COR-L47 (cell line): ENCODE measurements at places on chromosomes 12 and 14.

DNA sequence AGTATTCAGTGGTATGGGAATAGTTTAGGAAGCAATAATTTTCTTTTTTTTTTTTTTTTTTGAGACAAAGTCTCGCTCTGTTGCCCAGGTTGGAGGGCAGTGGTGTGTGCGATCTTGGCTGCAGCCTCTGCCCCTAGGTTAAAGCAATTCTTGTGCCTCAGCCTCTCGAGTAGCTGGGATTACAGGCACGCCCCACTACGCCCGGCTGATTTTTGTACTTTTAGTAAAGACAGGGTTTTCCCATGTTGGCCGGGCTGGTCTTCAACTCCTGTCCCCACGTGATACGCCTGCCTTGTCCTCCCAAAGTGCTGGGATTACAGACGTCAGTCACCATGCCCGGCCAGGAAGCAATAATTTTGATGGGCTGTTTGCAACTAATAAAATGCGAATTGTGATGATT, 62.1 kb downstream of the ATG14 start:
- DNase-seq: no peak

DNA sequence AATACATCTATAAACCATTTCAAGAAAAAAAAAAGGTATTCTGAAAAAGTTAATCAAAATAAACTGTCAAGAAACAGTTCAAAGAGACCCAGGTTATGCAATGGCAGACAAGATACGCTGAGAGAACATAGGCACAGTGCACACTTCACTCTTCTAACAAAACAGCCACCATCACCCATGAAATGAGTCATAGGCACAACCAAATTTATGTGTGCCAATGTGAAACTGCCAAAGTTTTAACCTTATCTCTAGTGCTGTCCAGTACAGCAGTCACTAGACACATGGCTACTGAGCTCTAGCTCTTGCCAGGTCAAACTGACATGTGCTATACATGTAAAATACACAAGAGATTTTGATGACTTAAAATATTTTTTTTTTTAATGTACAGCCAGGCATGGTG, 1.4 kb downstream of the CEP128 start:
- no peak for DNase-seq

DNA sequence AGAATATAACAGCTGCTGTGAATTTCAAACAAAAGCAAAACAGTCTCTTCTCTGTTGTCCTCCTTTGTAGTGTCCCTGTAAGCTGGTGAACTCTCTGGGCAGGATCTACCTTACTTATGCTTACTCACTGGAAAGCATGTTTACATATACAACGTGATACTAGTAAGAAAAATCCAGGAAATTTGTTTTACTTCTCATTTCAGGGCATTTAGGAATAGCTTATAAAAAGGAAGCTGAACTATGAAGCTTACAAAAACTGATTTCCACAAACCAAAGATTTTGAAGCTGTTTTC, 311.0 kb downstream of the NOVA1 start:
- no peak for DNase-seq

GRCh38 chr12:113174461-113175384, 10.6 kb downstream of the DDX54 start:
- DNase-seq: peak; percentile 15

DNA sequence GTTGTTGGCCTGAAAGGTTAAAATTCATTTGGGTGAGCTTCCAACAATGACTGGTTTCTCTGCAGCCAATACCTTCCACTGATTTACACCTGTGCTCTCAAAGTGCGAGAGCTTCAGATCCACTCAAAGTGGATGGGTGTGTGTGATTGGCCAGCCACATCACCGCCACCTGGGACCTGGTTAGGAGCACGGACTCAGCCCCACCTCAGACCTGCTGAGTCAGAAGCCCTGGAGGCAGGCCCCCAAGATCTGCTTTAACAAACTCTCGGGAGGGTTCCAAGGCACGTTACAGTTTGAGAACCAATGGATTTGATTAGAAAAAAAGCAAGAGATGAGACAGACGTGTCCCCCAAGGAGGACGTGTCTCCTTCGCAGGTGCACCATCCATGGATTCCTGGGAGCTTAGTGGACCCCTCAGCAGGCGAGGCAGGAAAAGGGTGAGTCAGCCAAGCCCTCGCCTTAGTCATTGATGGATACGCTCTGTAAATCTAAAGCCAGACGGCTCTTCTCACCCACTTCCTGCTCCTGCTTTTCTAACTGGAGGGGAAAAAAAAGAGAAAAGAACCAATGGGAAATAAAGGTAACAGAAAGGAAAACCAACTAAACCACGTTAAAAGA, 24.5 kb downstream of the FZD10 start:
- DNase-seq: no peak

GRCh38 chr12:57240926-57241401, 10.0 kb downstream of the STAC3 start:
- DNase-seq: peak; percentile 30

- no peak for DNase-seq
These were observed 80.6 kb upstream of the TMEM233 start for GRCh38 chr12:119512772-119513497.

DNA sequence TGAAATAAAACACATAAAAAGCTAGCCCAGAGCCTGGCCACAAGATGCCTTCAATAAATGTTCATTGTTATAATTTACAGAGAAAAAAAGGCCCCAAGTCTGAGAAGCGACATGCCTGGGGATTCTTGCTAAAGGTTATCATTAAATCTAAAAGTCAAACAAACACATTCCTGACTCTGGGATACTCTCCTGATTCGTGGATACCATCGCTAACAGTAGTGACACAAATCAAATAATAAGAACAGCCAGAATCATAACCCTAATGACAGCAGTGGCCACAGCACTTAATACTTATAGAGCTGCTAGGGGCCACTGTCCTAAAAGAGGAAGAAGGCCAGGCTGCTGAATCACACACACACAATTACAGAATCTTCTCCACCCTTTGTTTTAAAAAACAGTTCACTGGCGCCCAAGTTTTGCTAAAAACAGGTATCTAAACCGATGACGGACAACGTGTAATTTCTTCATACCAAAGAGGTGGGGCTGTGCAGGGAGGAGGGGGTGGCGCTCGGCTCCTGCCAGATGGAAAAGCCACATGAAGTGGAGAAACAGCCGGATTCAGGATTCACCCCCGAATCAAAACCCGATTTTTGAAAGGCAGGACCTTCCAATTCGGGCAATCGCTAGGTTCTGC, 1.2 kb downstream of the CLIP1 start:
- no peak for DNase-seq

DNA sequence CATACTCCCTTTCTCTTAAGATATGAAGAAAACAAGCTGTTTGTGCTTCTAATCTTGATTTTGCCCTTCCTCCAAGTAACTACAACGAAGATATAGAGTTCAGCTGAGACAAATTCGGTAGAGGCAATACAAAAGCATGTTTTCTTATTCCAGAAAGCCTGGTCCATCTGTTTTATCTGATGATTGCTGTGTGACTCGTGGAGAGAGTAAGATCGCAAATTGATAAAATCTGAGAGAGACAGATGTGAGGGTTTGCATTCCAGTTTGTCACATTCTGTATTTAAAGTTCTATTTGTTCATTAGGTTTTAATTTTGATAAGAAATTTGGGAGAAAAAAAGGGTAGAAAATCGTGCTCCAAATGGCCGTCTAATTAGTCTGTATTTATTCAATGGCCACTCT, 192.1 kb downstream of the CPNE8 start:
- no peak for DNase-seq

GRCh38 chr12:132268674-132269073, 60.7 kb downstream of the GALNT9 start:
- DNase-seq: no peak

- DNase-seq: no peak
These were observed 72.4 kb downstream of the BICD1 start for GRCh38 chr12:32179011-32179395.

DNA sequence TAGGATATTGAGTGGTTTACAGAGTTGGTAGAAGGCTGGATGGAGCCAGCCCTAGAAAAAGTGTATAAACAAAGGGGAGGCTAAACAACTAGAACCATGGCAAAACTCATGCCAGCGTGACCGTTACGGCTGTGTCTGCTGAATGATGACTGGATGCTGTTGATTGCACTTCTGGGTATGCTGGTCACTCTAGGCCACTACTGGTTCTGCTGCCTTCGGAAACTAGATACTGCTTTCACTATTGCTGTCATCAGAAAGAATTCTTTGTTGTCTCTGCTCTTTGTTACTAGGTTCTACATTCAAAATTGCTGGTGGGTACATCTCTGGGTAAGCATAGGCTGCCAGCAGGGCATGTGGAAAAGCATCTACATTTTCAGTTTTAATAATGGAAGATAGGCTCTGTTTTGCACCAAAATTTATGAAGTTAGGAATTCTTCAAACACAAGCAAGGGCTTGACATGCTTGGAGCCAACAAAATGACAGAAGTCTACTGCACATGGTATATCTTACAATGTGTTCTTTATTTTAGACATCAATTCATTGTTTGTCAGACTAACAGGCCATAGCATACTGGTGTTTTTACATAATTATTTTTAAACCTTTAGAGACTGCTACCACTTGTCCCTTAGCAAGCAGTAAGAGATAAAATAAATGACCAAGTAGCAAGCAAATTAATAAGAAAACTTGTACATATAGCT, 15.4 kb downstream of the MON2 start:
- DNase-seq: no peak

DNA sequence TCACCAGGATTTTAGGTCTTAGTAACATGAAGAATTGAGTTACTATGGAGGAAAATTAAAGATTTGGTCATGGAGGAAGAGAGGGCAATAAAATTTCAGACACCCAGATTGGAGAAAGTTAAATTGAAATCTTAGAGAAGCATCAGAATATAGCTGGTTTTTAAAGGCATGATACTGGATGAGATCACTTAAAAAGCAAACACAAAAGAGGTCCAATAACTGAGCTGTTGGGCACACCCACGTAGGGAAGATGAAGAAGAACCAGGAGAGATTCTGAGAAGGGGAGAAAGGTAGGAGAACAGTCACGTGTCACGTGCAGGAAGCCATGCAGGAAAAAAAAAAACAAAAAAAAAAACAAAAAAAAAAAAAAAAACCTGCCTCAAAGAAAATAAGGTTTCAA, 18.8 kb downstream of the CAPS2 start:
- no peak for DNase-seq

DNA sequence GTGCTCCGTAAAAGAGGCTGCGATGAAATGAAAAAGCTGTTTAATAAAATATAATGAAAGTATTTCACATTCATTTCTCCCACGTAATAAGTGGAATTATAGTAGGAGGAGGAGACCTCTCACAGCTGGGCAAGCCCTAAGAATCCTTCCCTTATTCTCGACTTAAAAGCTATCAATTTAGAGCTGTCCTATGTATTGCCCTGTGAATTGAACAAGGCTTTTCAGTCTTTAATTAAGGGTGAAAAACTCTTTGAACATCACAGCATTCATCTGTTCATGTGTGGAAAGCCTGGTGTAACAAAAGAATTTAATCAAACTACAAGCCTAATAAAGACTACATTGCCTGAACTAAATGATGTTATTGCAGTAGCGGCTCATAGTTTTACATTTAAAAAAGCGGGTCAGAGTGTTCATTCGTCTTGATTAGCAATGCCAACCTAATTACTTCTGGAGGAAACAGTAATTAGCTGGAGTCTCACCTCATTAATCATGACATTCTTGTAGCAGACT, 142.0 kb downstream of the ETNK1 start:
- no peak for DNase-seq

DNA sequence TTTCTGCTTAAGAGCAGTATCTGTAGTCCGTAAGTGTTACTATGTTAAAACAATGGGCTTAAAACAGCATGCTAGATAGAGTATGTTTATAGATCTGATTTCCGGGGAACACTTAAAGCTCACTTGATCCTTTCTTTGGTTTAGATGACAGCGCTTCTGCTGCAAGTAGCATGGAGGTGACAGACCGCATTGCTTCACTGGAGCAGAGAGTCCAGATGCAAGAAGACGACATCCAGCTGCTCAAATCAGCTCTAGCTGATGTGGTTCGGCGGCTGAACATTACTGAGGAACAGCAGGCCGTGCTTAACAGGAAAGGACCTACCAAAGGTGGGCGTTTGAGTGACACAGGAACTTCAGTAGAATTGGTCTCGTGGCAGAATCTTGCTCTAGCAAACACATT, 57.5 kb downstream of the EML1 start:
- no peak for DNase-seq

- no peak for DNase-seq
These were observed 105.2 kb downstream of the KCNA5 start for GRCh38 chr12:5148880-5149279.

GRCh38 chr12:30457621-30458289, 237.9 kb downstream of the IPO8 start:
- DNase-seq: no peak

DNA sequence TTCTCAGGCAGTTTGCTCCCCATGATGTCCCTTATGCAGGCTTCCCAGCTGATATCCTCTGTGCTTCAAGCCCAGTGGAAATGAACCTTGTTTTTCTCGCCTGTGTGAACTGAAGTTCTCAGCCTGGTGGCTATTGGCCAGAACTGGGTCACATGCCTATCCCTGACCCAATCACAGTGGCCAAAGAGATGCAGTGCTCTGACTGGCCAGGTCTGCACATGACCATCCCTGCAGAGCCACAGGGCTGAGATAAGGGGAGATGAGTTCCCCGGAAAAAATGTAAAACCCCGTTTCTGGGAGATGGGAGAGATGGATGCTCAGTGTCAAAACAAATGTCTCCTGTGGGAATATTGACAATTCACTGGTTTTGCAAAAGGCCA, 34.7 kb upstream of the FZD10 start:
- no peak for DNase-seq

DNA sequence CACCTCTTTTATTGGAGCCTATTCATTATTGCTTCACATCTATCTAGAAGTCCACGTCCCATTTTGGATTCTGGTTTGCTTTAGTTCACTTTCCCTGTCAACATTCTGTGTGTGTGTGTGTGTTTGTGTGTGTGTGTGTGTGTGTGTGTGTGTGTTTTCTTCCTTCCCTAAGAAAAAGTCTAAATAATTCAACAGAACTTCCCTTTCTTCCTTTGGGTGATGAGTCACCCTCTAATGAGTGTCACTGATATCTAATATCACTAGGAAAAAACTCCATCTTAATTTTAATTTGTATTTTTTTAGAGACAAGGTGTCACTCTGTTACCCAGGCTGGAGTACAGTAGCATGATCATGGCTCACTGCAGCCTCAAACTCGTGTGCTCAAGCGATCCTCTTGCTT, 234.2 kb downstream of the TTC8 start:
- no peak for DNase-seq

- no peak for DNase-seq
These were observed 196.2 kb downstream of the ZFP36L1 start for GRCh38 chr14:68596701-68597100.

GRCh38 chr12:106551410-106551809, 31.4 kb upstream of the RFX4 start:
- DNase-seq: no peak
